ENCODE measurements at places on chromosomes 4 and X. TPM values are rescaled to one million over a fixed set of nuclear protein-coding genes. Genes with fewer than 3 reads are reported as not detected.

Gene SAGE1
- total RNA-seq: not detected

Gene OCIAD1
- 138 TPM for total RNA-seq

Gene TSC22D3
- total RNA-seq: 20.5 TPM

Gene JADE3
- 15.0 TPM for total RNA-seq

Data from A549 treated with DMSO at 1 μM for 4 hours (cell line).